ENCODE measurements at places on chromosomes 1 and 21.

- DNase-seq: no peak
These were observed 22.6 kb upstream of the RABGAP1L start for GRCh38 chr1:174136714-174137113.

DNA sequence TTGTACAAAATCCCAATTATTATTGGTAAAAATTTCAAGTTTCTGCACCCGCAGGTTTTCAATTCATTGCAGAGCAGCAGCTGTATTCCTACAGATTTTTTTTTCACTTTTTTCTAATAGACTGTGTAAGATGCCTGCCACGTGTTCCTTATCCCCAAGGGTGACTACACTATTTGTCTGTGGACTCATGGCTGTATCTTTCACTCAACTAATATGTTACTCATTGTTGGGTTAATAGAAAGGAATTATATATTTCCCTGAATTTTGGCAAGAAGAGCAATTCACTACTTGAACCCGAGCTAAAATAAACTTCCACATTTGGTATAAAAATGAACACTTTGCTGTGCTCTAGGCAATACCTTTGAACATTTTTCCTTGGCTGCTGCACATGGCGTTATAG lies 158.7 kb downstream of the NCAM2 start:
- no peak for DNase-seq

DNA sequence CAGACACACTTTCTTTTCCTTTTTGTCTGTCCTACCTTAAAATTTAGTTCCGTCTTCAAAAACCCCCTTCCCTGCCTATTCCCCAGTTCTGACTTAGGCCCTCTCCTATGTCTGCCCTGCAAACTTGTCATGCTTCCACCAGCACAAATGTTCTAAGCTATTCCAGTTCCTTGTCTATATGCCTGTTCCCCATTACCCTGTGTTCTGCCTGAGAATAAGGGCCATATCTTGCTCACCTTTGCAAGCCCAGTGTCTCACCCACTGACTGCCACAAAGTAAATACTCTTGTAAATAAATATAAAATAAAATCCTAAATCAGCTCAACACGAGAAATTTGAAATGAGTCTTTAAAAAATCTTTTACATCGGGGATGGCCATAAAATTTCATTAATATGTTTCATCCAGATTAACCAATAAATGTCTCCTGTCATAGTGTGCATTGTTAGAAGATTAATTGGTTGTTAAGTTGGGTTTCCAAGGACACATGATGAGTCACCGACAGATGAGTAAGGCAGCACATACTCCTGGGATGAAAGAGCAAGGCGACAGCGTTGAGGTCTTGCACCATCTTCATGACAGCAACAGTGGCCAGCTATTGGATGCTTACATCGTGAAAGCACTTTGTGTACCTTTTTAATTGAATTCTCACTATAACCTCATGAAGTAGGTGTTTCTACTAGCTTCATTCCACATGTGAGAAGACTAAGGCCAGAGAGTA lies 92.6 kb upstream of the NGF start:
- no peak for DNase-seq

GRCh38 chr1:192475970-192476369 lies 99.6 kb upstream of the RGS1 start:
- DNase-seq: no peak

GRCh38 chr1:94708299-94708685 lies 111.9 kb upstream of the SLC44A3 start:
- no peak for DNase-seq

- DNase-seq: no peak
These were observed 80.2 kb downstream of the COLGALT2 start for GRCh38 chr1:183957216-183957830.

- peak; percentile 8 for DNase-seq
These were observed 58.1 kb downstream of the SCCPDH start for GRCh38 chr1:246782120-246782900.

- no peak for DNase-seq
These were observed 48.5 kb downstream of the WNT9A start for GRCh38 chr1:227899141-227899819.

DNA sequence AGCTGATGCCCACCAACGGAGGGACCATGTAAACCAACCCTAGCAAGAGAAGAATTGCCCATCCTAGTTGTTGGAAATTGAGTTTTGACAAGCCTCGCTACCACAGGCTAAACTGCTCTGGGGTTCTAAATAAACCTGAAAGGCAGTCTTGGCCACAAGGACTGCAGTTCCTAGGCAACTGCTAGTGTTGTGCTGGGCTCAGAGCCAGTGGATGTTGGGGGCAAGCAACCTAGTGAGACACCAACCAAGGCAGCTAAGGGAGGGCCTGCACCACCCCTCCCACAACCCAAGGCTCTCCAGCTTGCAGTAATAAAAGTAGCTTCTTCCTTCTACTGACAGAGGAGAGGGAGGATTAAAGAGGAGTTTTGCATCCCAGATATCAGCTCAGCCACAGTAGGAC lies 102.4 kb upstream of the PKN2 start:
- no peak for DNase-seq

DNA sequence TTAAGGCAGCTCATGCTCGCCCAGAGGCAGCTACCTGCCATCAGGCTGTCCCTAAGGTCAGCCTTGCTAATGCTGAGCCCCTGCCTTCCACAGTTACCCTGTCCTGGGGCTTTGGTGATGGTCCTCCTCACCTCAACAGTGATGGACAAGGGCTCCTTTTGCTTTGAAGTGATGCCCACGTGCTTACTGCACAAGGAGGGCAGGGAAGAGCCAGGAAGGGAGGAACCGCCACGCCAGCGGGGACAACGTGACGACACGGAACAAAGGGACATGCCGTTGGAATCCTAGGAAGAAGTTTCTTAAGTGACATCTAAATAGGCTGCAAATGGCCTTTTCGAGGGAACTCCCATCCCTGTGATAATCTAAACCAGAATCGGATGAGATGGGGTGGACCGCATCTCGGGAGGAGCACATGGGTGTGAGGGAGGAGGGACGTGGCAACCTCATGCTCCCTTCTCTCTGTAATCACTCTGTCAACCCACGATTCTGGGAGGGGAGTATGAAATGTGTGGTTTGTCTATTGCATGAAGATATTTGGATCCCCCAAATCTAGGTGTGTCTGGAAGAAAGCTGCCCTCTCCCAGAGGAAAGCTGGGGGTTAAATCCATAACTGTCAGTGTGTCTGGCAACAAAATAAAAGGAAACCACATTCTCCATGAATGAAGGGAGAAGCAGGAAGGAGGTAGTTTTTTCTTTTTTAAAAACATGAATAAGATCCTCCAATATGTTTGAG lies 110.9 kb upstream of the IRF2BP2 start:
- no peak for DNase-seq

DNA sequence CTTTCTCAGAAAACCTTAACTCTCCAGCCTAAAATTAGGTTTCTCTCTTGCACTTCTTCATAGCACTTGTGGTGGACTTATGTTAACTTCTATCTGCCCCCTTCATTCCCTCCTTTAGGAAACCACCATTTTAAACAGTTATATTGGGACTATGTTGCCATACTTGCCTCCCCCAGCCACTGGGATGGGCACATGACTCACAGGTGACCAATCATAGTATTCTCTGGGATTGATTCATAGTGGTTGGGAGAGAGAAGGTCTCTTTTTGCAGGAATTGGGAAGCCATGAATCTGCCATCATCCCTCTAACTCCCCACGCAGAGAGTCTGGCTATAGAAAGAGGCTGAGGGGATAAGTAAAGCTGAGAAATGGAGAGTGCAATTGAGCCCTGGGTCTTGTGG lies 50.4 kb upstream of the NRDC start:
- no peak for DNase-seq

DNA sequence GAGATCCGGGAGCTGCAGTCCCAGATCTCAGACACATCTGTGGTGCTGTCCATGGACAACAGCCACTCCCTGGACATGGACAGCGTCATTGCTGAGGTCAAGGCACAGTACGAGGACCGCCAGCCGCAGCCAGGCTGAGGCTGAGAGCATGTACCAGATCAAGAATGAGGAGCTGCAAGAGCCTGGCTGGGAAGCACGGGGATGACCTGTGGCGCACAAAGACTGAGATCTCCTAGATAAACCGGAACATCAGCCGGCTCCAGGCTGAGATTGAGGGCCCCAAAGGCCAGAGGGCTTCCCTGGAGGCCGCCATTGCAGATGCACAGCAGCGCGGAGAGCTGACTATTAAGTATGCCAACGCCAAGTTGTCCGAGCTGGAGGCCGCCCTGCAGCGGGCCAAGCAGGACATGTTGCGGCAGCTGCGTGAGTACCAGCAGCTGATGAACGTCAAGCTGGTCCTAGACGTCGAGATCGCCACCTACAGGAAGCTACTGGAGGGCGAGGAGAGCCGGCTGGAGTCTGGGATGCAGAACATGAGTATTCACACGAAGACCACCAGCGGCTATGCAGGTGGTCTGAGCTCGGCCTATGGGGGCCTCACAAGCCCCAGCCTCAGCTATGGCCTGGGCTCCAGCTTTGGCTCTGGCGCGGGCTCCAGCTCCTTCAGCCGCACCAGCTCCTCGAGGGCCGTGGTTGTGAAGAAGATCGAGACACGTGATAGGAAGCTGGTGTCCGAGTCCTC lies 25.5 kb downstream of the ETV3L start:
- peak; percentile 48 for DNase-seq

DNA sequence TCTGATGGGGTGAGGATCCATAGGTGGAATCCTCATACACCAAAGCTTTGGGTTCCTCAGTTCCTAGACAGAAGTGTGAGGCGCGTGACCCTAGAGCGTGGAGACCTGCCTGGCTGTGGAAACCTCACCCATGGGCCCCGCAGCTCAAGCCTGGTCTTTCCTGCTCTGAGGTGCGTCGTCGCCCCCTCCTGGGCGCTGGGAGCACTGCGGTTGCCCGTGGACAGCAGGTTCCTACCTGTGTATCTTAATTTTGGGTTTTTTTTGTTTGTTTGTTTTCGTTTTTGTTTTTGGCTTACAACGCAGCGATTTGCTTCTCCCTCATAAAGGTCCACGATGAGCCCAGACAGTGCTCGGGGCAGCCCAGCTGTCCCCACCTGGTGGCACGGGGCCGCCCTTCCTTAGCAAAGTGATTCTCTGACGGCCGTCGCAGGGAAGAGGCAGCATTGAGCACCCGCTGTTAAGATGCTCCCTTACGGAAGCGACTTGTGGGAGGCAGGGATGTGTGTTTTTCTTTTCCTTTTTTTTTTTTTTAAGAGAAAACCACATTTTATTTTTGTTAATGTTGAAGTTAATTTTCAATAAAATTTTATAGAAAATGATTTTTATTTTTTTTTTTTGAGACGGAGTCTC lies 36.5 kb upstream of the TRAPPC10 start:
- peak; percentile 85 for DNase-seq

GRCh38 chr1:173853074-173853473 lies 14.7 kb downstream of the GAS5 start:
- DNase-seq: no peak

DNA sequence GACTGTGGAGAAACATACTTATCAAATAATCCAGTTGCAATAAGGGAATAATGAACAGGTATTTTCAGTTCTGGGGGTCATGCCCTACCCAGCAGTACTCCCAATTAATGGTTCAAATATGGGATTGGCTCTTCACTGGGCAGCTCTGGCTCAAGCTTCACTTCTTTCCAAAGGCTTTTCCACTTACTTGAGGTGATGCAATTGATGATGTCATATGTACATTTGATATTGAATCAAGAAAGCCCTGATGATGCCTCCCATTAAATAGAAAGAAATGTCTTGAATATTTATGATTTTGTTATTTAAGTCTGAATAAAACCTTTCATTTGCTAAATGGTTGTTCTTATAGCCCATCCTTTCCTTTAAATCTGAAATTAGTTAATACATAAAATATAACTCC lies 789.9 kb downstream of the USP25 start:
- no peak for DNase-seq

- no peak for DNase-seq
These were observed 12.5 kb downstream of the TRMT1L start for GRCh38 chr1:185144233-185144632.

DNA sequence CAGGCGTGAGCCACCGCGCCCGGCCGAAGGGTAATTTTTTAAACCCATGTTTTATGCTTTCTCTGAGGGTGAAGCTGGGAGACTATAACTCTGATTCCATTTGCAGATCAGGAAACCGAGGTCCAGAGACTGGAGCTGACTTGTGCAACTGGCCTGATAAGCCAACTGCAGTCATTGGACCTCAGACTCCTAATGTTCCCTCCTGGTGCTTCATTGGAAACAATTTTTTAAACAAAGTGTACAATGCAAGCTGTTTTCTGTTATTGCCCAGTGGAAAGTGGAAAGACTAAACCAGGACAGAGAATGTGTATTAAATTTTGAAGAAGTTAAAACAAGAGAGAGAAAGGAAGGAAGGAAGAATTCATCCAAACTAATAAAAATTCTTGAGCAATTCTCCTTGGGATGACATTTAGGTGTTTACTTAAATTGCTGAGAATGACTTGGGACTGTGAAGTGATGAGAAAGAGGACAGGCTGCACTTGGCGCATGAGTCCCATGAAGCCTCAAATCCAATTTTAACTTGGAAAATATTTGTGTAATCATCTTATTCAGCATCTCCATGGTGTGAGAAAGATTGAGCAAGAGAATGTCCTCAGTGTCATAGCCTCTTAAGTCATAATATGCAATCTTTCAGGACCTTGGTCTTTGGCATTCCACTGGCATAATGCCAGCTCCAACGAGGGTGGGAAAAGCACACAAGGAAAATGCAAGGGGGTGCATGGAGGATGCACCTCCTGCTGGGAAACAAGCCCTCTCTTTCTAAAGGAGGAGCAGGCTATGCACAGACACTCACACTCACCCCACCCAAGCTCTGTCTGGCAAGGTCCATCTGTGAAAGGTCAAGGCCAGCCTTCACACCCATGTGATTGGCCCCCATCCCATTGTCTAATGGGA lies 342.0 kb downstream of the SIPA1L2 start:
- no peak for DNase-seq

DNA sequence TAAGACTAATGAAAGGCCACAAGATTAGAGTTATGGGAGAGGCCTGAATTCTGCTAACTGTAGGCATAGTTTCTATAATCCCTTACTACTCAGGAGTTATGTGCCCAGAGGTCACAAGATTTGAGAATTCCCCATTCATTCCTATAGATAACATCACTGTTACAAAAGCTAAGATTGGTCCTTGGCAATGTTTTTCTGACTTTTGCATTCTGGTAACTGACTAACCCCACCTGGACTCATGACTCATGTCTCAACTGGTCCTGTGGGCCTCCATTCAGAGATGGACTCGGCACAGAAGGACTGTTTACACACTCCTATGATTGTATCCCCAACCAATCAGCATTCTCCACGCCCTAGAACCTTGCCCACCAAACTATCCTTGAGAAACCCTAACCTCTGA lies 249.0 kb upstream of the ZP4 start:
- no peak for DNase-seq

DNA sequence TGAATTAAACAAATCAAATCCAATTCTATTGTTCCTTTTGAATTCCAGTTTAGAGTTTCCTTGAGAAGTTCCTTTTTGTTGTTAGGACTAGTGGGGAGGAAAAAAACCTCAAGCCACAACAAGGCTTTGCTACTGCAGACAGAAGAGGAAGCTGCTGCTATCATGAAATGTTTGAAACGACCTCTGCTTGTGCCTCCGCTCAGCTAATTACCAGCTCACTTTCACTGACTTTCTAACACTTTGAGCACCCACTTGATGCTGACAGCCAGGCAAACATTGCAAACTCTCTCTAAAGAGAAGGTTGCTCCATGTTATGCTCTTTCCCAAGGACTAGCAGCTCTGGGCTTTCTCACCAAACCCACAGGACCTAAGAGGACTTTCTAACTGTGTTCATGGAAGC lies 203.9 kb upstream of the PROX1 start:
- no peak for DNase-seq

Measured in activated naive CD8-positive, alpha-beta T cell treated with anti-CD3 and anti-CD28 coated beads, Interleukin-2, amount 50 U/mL, for 24 hours (primary cell).